ENCODE measurements at places on chromosomes 1 and 21.

GRCh38 chr1:196148367-196148970 lies 459.8 kb downstream of the KCNT2 start:
- no peak for DNase-seq

DNA sequence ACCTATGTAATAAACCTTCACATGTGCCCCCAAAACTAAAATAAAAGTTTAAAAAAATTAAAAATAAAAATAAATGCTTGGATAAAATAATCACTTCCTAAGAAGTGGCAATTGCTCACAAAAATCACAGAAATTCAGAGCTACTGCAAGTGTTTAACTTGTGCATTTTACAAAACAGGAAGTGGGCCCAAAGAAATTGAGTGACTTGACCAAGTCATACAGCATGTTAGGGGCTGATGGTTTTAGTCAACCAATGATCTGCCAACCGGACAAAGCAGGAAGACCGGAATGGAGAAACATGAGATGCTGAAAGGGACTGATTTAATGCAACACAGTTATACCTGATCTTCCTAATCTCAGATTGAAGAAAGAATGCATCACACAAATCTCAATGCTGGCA lies 96.5 kb downstream of the SMYD2 start:
- no peak for DNase-seq

DNA sequence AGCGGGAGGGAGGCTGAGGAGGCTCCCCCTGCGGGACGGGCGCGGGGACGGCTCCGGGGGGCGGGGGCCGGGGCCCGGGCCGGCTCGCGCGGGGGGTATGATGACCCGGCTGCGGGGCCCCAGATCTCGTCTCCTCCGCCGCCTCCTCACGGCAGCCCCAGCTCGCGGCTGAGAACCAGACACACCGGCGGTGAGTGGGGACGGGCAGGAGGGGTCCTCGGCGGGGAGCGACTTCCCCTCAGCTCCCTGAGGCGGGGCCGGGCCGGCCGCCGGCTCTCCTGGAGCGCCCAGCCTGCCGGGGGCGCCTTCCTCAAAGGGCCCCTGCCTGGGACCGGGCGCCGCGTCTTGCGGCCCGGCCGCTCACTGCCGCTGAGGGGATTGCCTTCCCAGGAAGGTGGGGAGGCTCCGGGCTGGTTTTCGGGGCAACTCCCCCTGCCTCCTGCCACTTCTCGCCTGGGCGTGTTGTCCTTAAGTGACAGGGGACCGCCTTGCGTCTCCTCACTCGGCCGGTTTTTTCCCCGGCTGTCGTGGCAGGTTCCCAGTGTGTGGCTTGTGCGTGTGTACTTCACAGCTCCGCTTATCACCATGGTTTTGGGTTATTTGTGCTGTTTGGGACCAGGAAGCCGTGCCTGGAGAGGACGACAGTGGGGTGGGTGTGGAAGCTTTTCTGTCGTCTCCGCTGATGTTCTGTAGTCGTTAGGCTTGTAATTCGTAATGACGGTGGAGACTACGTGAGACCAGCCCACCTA lies 800 bp downstream of the HIPK1 start:
- peak; percentile 53 for DNase-seq

GRCh38 chr1:65068202-65069010 lies 79.6 kb upstream of the AK4 start:
- no peak for DNase-seq

- no peak for DNase-seq
Observed at GRCh38 chr1:14626869-14627607, 28.6 kb downstream of the KAZN start.

DNA sequence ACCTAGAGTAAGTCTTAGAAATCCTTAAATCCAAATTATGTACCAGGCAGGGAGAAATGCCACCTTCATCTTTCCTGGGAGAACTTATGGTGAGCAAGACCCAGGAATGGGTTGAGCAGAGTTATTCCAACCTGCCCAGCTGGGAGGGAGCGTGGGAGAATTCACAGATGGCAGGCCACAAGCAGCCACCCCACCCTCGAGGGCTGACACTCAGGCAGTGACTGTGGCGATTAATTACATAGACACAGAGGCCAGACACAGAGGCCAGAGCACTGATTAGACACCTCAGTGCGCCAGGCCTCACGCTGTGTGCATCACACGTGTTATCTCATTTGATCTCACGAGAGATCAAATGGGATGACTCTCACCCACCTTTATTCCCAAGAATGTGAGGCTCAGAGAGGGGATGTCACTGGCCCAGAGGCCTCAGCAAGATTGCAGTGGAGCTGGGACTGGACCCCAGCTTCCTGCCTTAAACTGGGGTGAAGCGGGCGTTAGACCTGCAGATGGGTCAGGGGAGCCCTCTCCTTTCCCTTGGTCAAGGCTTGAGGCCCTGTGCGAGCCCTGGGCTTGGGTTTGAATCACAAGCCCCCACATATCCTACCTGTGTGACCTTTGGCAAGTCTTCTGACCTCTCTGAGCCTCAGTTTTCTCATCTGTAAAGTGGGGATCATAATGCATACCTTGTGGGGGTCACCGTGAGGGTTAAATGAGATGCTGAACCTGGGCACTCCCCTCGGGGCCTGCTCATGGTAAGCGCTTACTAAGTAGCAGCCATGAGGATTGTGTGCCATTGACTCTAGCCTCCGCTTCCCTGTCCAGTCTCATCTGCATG lies 28.8 kb upstream of the PADI4 start:
- DNase-seq: no peak

- no peak for DNase-seq
Observed at GRCh38 chr21:40546647-40547046, 300.3 kb downstream of the DSCAM start.

DNA sequence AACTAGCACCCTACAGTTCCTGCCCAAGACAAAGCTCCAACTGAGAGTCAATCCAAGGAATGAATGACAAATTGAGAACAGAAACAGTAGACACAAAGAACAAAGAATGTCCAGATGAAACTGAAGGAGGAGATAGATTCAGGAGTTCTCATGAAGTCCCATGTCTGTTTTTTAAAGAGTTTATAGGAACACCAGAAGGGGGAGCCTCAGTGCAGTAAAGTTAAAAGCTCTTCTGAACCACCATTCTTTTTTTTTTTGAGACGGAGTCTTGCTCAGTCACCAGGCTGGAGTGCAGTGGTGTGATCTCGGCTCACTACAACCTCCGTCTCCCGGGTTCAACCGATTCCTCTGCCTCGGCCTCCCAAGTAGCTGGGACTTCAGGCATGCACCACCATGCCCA lies 323.6 kb downstream of the MRPL39 start:
- no peak for DNase-seq

All from stimulated activated CD8-positive, alpha-beta memory T cell treated with anti-CD3 and anti-CD28 coated beads, Interleukin-4, amount 100 ng/mL, for 1 hour (primary cell).